ENCODE measurements at places on chromosomes 4 and X.

- no peak for DNase-seq
These were observed 130.1 kb downstream of the KDM6A start for GRCh38 chrX:45003085-45003484.

DNA sequence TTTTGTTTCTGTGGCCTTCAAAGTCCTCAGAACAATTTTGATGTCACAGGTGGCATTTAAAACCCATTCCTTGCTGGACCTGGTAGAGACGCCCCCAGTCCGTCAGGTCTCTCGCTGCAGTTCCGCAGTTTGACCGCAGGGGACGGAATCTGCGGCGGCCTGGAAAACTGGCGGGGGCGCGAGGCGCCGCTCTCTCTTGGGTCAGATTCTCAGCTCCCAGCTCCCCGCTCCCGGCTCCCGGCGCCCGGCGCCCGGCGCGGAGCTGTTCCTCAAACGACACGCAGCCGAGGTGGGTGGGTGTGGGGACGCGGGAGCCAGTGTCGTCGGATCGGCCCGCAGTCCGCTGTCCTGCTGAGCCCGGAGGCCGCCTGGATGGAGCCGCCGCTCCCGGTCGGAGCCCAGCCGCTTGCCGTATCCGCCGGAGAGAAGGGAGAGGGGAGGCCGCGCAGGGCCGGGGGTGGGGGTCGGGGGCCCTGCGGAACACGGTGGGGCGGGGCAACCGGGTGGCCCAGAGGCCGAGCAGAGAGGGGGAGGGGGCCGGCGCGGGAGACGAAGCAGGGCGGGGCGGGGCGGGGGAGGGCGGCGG lies at the start of gene OCRL:
Gene OCRL (plus strand): TSS at position 192 of the 586 bp plus-strand sequence. CDS start 181 bp downstream, at position 373.
- DNase-seq = peak; percentile 55

GRCh38 chrX:78540171-78540570 lies 119.0 kb downstream of the RTL3 start:
- no peak for DNase-seq

DNA sequence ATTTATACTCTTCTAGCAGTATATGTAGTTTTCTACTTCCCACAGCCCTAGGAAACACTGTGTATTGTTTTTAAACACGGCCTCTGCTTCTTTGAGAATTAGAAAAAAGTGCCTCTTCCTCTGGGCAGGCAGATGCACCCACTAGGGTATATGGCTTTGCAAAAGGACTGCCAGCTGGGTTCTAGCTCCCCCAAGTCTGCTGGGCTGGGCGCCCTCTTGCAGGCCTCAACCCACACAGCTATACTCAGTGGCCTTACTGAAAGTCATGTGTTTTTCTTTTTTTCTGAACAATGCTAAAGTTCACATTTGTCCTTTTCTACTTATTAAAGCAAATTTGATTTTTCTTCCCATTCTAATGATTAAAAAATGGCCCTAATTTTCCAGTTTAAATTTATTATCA lies 35.5 kb upstream of the BMPR1B start:
- DNase-seq = no peak

DNA sequence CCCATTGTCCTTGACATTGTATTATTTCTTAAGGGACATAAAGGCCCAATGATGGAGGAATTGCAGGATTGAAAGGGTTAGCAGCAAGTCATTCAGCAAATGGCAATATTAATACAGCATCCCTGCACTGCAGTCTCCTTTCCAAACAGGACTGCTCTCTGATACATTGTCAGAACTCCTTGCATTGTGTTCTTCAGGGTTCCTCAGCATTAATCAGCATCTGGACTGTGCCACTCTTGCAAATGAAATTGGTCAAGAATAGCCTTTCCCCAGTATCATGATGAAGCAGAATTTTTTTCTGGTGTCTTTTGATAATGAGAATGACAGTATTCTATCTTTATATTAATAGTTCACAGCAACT lies 272.6 kb upstream of the HAND2 start:
- no peak for DNase-seq

DNA sequence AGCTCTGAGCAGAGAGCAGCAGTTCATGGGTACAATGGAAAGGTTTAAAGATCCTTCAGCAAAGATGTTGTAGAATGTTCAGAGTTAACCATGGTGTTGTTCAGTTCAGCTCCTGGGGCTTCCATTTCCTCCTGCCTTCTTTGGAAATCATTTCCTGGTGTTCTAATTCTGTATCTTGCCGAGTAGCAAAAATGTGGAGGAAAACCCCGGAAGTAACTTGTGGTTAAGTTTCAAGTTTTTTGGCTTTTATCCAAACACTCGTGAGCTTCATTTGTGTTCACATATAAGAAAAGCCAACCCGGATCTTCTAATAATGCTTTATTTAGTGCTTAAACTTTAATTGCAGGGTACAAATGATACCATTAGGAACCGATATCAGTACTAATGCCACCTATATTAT lies 33.6 kb upstream of the ARX start:
- DNase-seq = no peak

GRCh38 chrX:120697053-120697452 lies 67.2 kb upstream of the C1GALT1C1 start:
- no peak for DNase-seq

DNA sequence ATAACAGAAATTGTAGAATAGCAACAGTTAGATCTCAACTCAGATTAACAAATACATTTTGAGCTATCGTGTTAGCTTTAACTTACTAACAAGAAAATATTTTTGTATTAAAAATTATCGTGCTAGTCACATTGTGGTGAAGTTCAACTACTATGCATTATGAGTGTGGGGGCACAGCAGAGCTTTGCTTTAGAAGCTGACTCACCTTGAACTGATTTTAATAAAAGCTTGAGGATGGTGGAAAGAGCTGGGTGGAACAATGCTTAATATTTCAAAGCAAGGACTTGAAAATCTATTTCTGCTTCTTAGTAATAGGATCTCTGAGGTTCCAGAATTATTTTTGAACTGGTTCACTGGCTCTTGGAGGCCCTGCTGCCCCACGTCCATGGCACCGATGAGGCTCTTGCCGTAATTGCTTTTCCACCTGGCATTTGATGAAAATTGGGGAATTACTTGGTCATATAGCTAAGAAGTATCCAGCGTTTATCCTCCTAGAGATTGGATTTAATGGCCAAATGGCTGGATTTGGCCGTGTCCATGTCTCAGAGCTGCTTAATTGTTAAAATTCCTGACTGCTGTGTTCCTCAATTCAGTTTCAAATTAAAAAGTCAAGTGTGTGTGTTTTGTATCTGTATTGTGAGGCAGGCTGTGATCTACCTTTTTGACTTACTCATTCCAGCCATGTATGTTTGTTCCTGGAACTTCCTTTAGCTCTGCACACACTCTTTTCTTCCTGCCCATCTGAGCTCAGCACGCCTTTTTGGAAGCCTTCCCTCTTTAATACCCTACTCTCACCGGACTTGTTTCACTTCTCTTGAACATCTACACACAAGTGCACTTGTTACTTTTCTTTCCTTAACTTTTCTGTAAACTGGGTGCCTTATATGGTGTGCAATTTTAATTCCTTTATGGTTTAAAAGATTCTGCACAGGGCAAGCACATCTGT lies 66.6 kb upstream of the LIMCH1 start:
- no peak for DNase-seq

- no peak for DNase-seq
These were observed 22.4 kb downstream of the FLNA start for GRCh38 chrX:154352012-154352401.

- DNase-seq = no peak
These were observed 860.1 kb upstream of the INTU start for GRCh38 chr4:126772662-126773061.

GRCh38 chr4:26372525-26373172 lies 51.8 kb downstream of the RBPJ start:
- DNase-seq = peak; percentile 33

All from right lung (tissue), 10 donors.